ENCODE measurements at places on chromosomes 3 and 15.

GRCh38 chr3:141952611-141953010 is 76.2 kb downstream of the ATP1B3 start:
- DNase-seq, result no peak

GRCh38 chr3:111662907-111663306 is 67.8 kb upstream of the ZBED2 start:
- DNase-seq, result no peak

DNA sequence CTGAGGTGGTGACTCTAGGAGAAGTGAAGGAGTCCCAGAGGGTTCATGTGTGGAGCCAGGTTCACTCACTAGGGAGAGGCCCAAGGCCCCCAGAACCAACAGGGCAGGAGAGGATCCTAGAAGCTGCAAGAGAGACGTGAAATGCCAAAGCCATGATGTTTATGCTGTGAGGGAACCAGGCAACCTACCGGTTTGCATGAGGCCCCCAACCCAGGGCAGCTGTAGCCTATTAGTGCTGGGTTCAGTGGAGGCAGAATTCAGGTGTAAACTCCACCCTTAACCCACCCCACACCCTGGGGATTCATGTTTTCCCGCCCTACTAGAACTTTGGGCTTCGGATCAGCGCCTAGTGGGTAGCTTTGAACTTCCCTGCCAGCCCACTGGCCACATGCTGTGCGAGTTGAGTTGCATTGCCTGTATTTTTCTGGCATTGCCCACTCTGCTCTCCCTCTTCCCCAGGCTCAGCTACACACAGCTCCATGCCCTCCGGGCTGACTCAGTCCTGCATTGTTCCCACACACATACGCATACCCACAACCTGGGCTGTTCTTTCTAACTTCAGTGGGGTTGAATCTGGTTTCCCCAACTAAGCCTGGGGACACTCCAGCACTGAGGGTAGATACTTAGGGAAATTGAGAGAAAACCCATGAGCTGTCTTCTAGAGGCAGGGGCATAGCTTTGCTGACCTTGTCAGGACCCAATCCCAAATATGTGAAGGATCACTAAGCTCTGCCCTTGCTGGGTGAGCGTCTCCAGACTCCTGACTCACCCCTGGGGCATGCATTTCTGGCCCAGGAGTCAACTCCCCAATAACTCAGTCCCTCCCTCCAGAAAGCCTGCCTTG is 2.0 kb upstream of the ZBTB47 start:
- no peak for DNase-seq

GRCh38 chr3:134260987-134261386 is 10.3 kb upstream of the RYK start:
- DNase-seq, result no peak

- DNase-seq, result no peak
These were observed 400.9 kb downstream of the TBL1XR1 start for GRCh38 chr3:176796371-176796770.

- no peak for DNase-seq
These were observed 85.3 kb downstream of the MEIS2 start for GRCh38 chr15:37015035-37015434.

GRCh38 chr15:76566276-76566675 is 229.7 kb downstream of the ISL2 start:
- no peak for DNase-seq

DNA sequence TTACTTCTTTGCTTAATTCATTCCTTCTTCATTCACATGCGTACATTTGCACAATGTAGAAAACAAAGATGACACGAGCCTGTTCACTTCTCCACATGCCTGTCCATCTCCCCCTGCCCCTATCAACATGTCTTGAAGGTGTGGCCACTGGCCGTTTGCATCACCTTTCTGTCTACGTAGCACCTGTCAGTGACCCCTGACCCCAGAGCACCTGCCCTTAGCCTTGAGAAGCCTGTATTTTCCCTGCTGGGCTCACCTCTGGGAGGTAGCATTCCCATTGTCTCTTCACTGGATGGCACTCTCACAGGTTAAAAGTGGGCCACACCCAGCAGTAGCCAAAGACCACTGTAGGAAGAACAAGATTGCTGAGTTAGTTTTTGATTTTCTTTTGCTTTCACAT is 234.1 kb downstream of the THSD4 start:
- no peak for DNase-seq

- no peak for DNase-seq
These were observed 231.1 kb upstream of the CNTN6 start for GRCh38 chr3:861721-862120.

- no peak for DNase-seq
These were observed 128.3 kb downstream of the TBL1XR1 start for GRCh38 chr3:177068967-177069366.

- DNase-seq, result no peak
These were observed 212.0 kb downstream of the FEZF2 start for GRCh38 chr3:62161371-62161770.

- no peak for DNase-seq
These were observed 234.1 kb downstream of the LRRN1 start for GRCh38 chr3:4033296-4033695.

DNA sequence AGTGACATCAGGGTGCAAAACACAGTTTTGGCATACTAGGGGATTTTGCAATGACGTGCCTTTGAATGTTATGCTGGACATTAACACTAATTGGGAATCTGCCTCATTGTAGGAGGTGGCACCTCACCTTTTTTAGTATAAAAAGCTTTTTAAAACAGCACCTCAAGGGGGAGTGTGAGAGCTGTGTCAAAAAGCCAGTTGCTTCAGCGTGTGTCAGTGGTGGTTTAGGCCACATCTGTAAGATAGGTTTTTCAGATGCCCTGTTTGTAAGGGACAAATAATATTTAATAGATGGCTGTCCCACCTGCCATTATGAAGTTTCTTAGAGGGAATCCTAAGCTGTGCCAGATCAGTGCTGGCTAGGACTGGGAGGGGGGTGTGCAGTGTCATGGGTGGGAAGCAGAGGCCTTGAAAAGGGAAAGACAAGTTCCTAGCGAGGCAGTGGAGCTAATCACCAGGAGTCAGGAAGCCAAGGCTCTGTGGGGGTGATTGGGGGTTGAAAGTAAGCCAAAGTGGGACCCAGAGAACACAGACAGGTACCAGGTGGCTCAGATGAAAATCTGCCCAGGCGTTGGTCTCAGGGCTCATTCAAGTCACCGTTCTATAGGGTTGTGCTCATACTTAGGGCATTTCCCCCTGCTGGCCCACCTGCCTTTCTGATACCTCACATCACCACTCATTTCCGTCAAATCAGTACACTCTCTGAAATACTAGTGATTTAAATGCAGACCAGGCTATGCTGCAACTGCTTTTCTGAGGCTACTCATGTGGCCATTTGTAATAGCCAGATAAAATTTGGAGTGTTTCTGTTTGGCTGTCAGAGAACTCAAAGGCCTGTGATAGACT is 120.5 kb downstream of the BBX start:
- peak; percentile 12 for DNase-seq

DNA sequence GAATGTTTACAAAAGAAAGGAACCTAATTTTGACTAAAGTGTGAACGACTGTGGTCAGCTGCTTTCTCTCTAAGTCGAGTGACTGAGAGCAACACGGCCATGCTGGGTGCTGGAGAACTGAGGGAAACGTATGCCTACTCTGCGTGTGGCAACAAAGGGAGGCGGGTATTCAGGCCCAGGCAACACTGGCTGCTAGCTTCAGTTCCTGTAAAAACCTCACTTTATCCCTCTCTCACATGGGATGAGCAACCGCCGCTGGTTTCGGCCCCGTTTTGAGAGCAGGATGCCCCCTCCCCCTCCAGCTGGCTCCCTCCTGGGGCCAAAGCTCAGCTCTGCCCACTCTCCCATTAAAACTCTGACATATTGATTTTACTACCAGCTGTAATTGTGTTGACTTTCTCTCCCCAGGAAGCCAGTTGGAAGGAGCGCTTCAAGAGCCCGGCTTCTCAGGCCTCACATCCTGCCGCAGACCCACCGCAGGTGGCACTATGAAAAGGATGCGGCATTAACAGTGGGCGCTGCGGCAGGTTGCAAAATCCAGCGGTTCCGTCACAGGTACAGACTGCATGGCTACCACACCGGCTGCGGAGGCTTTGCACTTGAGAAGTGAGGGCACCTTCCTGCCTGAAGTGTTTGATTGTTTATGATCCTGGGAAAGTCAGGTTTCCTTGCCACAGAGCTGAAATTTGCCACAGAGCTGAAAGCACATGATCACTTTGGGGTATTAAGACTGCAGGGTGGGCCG is 12.7 kb downstream of the PLXND1 start:
- no peak for DNase-seq

DNA sequence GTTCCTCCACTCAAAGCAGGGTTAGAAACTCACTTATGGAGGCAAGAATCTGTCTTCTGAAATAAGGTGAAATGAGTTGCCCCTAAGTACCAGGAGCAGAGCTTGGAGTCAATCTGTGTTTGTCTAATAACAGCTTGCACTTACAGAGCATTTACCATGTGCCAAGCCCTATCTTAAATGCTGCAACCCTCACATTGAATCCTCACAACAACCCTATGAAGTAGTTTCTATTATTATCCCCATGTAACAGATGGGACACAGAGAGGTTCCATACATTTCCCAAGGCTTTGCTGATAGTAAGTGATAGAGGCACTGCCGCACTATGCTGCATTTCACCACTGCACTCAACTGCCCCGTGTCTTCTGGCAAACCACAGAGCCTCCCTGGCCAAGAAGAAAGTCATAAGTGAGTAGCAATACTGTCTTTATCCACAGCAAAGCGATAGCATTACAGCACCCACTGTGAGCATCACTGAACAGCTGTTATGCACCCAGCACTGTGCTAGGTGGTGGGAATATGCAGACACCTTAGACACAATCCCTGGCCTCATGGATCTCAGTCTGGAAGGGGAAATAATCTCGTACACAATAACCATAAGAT is 141.5 kb downstream of the SSR3 start:
- DNase-seq, result no peak

Measured in urothelium cell line (cell line).